ENCODE measurements at places on chromosomes 12 and 14. TPM values are rescaled to one million over a fixed set of nuclear protein-coding genes. Genes with fewer than 3 reads are reported as not detected.

The GCN1 gene
- 163 TPM for total RNA-seq

- no peak for DNase-seq
Observed at GRCh38 chr14:69259527-69260189, at the start of gene GALNT16. Gene GALNT16 (plus strand): TSS chr14:69260158. CDS start chr14:69260291, 133 bp downstream.

- no peak for DNase-seq
Observed at GRCh38 chr14:88908216-88908615, 83.8 kb downstream of the TTC8 start.

The TPH2 gene
- not detected for total RNA-seq

DNA sequence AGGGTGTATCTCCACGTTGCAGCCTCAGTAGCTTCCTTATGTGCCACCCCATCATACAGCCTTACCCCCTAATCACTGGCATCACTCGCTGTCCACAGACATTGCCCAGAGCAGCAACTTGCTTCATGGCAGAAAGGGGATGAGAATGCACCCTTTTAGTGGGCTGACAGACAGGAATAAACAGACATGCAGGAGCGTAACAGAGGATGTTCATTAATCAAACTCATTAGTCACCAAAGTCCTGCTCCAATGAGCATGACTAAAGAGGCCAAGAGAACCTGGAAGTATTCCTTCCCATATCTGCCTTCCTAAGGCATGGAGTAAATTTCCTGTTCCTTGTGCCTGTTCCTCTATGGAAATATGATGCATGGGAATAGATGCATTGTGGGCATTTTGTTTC, 197.0 kb downstream of the PHLDA1 start:
- no peak for DNase-seq

DNA sequence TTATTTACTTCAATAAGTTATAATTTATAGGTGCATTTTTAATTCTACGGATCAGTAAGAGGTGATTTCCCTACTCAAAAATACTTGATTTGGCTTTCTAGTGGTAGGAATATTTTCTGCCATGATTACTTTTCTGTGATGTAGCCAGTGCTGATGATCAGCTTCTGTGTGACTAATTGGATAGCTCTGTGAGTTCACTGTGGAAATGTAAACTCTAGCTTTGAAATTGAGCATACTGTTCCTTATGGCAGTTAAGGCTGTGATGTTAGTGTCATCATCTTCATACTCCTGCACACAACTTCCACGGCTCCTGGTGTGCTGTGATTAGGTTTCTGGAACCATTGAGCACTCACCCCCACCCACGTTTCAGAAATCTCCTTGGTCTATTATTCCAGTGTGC, 48.2 kb downstream of the PLEKHA5 start:
- no peak for DNase-seq

GRCh38 chr14:95698287-95698686, 12.1 kb downstream of the TCL1B start:
- no peak for DNase-seq

- no peak for DNase-seq
Observed at GRCh38 chr14:20631023-20631879, 10.2 kb downstream of the OR6S1 start.

The CCDC38 gene
- total RNA-seq = 0.10 TPM

Measured in T-helper 17 cell (primary cell).